ENCODE measurements at places on chromosomes 1 and 21.

DNA sequence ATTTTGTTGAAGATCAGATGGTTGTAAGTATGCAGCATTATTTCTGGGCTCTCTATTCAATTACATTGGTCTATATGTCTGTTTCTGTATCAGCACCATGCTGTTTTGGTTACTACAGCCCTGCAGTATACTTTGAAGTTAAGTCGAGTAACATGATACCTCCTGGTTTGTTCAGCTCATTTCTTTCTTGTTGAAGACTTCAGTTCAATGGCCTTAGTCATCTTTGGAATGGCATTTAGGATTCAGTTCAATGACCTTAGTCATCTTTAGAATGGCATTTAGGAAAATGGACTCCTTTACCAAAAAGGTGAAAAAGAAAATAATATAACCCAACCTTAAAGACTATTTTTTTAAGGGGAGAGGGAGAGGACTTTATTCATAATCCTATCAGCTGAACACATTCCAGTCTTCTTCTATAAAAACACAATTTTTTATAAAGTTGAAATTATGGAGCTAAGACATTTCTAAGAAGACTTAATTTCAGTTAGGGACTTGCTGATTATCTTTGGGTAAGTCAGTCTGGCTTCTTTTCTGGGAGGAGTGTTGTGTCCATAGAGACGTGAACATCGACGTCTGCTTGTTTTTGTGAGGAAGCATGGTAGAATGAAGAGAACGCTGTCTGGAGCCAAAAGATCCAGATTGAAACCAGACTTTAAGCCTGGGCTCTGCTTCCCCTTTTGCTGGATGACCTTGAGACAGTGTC, 48.3 kb downstream of the DDR2 start:
- DNase-seq: no peak

DNA sequence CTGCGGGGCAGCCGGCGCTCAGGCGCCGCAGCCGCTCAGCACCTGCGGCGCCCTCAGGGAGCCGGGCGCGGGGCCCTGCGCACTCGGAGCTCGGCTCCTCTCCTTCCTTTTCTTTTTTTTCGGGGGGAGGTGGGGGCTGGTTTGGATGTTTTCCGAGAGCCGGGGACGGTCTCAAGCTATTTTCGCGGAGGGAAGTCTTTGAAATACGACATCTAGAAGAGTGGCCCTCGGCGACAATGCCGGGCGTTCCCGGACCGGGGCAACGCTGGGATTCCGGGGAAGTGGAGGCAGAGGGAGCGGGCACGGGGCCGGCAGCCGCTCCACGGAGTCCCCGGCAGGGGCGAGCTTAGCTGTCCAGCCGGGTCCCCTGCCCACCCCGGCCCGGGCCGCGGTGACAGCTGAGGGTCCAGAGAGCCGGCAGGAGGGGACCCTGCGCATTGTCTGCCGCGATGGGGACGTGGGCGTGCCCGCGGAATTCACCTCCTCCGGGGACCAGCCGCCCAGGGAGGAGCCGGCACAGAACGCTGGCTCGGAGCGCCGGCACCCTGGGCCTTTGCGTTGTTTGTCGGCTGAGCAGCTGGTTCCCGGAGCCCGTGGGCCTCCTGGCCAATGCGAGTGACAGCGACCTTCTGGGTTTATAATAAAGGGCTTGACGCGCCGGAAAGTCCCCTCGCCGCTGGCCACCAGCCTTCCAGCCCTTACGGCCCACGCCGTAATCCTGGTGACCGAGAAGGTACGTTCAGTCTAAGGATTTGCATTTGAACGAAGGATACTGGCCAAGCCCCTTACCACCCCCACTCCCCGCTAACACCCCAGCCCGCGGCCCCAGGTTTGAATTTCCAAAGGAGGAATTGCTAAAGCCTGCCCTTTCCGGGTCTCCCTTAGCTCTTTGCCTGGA, 582 bp downstream of the SLC37A1 start:
- no peak for DNase-seq

GRCh38 chr1:225539069-225539468, 111.2 kb upstream of the LBR start:
- no peak for DNase-seq

DNA sequence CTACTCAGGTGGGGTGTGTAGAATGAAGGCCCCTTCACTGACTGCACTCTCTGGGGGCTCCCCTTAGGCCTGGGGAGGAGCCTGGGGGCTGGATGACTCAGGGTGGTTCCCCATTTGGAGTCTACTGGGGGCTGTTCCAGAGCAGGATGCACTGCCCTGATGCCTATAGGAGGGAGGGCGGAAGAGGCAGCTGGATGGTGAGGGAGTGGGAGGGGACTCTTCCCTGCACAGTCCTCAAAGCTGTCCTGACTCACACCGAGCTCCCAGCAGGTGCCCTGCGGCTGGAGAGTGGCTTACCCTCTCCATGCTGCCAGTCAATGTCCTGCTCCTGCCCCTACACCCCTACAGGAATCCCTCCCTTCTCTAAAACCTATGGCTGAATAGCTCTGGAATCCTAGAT, 204.4 kb downstream of the TRABD2B start:
- DNase-seq: no peak

DNA sequence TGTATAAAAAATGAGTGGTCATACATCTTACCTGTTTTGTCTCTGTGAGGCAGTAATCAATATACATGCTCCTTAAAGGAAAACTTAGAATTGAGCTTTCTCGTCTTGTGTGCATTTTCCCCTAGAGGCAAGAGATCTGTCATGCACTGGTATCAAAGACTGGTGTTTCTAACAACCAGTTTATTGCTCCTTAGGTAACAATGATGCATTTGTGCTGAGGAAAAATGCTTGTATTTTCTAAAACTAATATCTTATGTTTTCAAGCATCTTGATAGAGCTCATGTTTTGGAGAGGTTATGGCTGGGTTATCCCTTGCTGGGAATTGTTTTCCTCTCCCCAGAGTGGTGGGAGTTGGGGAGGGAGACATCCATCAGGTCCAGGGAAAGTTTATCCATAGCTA, 23.9 kb upstream of the CCDC190 start:
- DNase-seq: no peak

DNA sequence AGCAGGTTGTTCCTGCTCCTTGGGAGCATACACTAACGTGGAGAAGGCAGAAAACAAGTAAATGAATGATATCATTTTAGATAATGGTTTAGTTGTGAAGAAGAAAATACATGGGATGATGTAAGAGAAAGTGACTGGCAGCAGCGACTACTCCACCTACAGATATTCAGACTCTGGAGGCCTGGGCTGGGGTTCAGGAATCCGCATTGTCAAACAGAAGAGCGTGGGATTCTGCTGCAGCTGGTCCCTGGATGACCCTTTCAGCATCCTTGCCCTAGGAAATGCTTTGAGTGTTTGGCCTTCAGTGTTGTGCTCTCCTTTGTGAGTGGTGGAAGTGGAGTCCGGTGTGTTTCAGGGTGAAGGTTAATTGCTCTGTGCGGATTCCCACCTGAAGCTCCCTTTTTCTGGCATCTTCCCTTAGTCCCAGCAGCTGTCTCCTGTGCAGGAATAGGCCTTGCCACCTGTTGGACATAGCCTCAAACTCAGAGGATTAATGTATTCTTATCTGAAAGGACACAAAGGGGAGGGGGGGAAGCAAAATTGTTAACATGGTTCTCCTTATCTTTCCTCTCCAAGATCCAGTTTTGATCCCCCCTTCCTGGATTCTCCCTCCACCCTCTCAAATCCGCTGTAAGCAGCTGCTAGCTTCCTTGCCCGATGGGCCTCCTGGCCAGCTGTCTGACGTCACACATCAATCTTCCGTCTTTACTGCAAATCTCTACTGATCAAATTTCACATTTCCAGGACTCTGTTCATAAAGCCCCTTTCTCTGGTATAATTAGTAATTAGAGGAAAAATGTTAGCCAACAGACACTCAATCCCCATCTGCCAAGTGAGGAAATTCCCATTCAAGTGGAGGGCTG, 68.3 kb upstream of the SPAG17 start:
- peak; percentile 89 for DNase-seq

DNA sequence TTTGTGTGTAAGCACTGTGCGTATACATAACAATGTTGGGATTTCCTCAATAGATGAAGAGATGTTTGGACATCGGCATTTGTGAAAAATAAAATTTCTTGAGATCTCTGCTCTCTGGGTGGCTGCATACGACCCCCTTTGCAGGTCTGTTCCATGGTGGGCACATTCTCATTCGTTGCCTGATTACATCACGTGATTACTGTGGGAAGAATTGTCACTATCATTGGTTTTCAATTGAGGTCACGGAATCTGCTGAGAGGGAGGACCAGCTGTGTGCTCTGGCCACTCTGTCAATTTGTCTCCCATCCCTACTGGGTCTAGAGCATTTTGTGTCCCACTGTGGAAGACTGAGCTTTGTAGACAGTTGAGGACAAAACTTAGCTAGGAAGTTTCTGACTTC, 81.8 kb downstream of the DISC1 start:
- no peak for DNase-seq

GRCh38 chr21:16504281-16504680, 774.5 kb downstream of the USP25 start:
- no peak for DNase-seq

- no peak for DNase-seq
These were observed 27.9 kb downstream of the SZRD1 start for GRCh38 chr1:16394977-16395376.

DNA sequence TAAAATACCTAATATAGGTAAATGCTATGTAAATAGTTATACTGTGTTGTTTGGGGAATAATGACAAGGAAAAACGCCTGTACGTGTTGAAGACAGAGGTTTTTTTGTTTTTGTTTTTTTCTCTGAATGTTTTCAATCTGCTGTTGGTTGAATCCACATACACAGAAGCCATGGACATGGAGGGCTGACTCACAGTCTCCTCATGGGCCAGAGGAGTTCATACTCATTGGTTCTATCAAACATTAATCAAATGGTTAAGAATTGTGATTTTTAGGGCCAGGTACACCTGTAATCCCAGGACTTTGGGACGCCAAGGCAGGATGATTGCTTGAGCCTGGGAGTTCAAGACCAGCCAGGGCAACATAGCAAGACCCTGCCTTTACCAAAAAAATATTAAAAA, 20.5 kb downstream of the MIER1 start:
- DNase-seq: no peak

DNA sequence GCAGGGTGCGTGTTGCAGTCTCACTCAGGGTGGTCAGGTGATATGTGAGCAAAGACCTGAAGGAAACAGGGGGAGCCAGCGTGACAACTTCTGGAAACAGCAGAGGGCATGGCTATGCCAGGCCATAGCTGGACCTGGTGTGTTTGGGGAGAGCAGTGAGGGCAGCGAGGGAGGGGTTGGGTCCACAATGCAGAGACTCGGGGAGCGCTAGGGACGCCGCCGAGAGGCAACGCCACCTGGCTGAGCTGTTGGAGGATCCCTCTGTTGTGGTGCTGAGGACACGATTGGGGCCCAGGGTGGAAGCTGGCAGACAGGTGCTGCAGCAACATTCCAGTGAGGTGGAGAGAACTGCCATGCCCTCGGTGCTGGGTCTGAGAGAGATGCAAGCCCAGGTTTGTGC, 26.6 kb upstream of the LSS start:
- no peak for DNase-seq

DNA sequence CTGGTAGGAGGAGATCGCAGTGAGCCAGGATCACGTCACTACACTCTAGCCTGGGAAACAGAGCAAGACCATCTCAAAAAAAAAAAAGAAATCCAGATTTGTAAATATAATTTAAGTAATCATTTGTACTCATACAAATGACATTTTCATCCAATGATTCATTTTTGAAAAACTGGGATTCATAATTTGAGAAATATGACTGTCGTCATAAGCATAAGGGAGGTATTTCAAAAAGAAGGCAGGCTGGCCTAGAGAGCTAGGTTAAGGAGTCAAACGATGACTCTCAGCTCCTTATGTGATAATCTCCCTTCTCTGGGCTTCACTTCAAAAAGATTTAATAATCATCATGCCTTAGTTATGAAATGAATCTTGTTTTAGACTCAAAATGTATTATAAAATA, 2.3 kb downstream of the GART start:
- no peak for DNase-seq

- no peak for DNase-seq
These were observed 610 bp downstream of the WDR26 start for GRCh38 chr1:224433701-224434672.

GRCh38 chr1:202227053-202227672, 33.6 kb downstream of the LGR6 start:
- no peak for DNase-seq

DNA sequence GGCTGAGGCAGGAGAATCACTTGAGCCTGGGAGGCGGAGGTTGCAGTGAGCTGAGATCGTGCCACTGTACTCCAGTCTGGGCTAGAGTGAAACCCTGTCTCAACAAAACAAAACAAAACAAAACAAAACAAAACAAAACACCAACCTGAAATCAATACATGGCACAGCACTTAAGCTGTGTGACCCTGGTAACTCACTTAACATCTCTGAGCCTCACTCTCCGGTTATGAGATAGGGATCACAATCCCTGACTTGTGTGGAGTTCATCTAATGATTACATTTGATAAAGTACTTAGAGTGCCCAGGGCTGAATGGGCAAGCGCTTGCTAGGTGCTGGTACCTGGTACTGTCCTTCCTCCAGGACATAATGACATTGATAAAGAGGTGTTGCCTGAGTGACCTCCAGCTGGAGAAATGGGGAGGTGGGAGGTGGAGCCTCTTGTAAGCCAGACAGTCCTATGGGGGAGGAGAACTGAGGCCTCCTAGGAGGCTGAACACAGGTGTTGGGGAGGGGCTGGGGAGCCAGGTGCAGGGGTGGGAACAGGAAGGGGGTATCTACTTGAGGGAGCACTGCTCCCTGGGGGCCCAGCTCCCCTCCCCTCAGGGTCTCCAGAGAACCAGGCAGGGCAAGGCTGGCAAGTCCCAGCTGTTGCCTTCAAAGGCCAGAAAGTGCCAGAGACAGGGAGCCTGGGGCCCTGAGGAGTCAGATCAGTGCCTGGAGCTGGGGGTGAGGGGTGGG, 17.9 kb downstream of the FOXO6 start:
- DNase-seq: peak; percentile 33

- DNase-seq: no peak
These were observed 6.2 kb downstream of the PROX1 start for GRCh38 chr1:213993929-213994328.

DNA sequence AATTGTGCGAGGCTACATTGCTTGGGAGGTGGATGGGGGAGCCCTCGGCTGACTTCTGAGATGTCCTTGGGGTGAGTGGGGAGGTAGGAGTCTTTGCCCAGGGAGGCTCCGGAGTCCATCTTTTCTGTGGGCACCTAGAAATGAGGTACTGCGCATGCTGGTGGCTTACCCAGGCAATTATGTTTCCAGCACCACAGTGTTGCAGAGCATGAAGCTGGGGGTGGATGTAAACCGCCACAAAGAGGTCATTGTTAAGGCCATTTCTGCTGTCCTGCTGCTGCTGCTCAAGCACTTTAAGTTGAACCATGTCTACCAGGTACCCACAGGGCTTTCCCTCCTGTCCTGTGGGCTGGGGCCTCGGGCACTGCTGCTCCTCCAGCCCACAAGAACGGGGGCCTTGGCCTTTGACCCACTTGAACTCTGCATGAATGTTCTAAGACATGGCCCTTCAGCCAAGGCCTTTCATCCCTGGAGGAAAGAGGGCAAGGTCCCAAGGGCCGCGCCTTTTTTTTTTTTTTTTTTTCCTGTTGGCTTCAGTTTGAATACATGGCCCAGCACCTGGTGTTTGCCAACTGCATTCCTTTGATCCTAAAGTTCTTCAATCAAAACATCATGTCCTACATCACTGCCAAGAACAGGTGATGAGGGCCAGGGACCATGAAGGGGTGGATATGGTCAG, 14.6 kb downstream of the STRIP1 start:
- DNase-seq: no peak
